ENCODE measurements at places on chromosomes 12 and 14.

- no peak for DNase-seq
These were observed 99.9 kb downstream of the PHETA1 start for GRCh38 chr12:111268738-111269572.

DNA sequence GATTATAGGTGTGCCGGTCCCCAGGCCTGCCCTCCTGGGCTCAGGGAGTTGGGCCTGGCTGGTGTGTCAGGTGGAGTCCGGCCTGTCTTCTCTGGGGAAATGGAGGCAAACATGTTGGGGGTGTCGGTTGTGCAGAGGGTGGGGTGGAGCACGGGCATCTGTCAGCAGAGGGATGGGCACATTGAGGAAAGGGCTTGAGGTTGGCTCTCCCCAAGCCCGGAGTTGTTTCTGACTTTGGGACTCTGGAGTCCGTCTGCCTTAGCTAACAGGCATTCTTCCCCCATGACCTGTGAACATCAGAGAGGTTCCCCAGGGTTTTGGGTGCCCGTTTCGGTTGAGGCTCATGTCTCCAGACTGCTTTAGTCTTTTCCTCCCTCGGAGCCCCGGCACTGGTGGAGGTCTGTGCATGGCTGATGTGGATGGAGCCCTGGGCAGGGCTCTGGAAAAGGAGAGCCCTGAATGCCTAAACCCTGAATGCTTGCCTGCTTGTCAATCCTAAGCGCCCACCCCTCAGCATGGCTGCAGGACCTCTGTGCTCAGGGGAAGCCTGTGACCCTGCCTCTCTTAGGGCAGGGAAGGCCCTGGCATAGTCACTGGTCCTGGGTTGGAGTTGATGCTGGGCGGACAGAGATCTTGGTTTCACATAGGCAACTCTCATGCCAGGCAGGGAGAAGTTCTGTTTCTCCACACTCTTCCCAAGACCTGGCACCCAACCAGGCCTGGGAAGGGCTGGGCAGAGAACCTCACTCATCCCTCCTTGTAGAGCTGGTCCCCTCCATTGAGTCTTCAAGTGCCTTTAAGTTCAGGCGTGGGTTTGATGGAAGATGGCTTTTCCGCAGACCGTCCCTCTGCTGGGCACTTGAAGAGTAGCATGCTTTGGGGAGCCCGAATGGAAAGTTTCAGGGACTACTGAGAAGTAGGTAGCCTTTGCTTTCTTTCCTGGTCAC, 12.9 kb downstream of the NYNRIN start:
- DNase-seq, result no peak

GRCh38 chr14:64400829-64401459, 12.8 kb downstream of the MTHFD1 start:
- no peak for DNase-seq

- DNase-seq, result no peak
These were observed 42.1 kb downstream of the CCDC85C start for GRCh38 chr14:99561864-99562263.

DNA sequence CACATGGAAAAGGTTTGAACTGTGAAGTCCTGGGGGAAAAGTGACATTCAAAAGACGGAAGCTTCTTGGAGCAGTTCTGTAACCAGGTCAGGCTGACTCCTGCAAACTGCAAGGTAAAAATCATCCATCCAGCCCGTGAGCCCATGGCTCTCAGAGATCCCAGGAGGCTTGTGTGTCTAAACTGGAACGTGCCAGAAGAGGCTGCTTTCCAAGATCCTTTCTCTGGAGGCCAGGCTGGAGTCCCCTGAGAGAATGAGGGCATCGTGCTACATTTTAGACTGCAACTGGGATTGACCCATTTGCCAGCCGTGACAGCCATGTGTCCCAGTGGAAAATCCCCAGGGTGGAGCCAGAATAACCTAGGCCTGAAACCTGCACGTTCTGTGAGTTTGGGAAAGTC, 7.8 kb upstream of the WSCD2 start:
- no peak for DNase-seq

All from left renal cortex interstitium (tissue), 4 donors.